ENCODE measurements at places on chromosomes 12 and 14.

DNA sequence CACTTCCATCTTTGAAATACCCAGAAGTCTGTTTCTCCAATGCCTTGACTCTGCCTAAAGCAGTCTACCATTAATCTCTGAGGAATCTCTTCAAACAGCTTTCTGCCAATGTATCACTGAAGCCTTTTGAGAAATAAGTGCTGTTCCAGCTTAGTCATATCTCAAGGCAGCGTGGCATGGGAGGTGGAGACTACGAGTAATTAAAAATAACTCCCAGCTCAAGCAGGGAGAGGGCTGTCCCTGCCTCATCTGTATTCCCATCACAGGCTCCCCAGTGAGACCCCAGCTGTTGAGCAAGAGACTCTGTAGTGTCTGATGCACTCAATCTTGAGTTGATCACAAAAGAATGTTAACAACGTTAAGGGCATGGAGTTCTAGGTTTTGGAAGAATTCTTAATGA is 700.6 kb downstream of the DIO2 start:
- DNase-seq = no peak

- no peak for DNase-seq
These were observed 23.3 kb downstream of the OR10G3 start for GRCh38 chr14:21556378-21557083.

- DNase-seq = no peak
These were observed 34.4 kb downstream of the SH2B3 start for GRCh38 chr12:111440152-111440551.

DNA sequence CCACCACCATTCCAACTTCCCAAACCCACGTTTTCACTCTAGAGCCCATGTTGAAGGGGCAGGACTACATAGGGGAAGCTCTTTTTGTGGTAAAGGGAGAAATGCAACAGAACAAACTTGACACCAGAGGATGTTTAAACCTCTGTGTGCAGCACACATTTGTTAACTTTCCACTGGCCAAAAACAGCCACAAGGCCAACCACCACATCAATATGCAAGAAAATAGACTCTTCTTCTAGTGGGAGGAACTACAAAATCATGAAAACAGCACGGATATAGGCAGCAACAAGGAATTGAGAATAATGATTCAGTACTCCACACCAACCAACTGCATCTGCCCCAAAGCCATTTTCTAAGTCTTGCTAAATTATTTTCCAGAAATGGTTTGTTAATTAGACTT is 66.3 kb upstream of the CEP83 start:
- DNase-seq = no peak

DNA sequence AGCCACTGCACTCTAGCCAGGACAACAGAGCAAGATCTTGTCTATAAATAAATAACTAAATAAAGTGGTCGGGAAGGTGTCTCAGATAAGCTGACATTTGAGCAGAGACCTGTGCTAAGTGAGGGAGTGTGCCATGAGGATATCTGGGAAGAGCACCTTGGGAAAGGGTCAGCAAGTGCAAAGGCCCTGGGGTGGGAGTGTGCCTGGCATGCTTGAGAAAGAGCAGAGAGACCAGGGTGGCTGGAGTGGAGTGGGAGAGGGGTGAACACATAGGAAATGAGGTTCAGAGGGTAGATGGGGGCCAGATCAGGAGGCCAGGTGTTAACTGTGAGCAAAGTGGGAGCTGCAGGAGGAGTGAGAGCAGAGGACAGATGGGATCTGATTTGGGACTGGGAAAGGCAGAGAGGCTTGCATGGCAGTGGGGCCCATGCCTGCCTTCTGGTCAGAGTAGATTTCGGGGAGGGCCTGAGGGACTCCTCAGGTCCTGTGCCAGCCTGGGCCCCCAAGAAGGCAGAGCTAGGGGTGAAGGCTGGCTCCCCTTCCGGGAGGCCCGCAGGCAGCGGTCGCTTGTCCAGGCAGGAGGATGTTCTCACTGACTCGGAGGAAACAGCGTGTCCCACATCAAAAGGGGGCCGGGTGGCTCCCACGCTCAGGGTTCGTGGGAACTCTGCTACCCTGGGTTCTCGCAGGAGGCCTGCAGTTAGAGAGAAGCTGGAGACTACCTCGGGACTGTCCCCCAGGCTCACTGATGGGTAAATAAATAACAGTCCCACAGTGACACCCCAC is 32.6 kb downstream of the DTX1 start:
- DNase-seq = no peak

DNA sequence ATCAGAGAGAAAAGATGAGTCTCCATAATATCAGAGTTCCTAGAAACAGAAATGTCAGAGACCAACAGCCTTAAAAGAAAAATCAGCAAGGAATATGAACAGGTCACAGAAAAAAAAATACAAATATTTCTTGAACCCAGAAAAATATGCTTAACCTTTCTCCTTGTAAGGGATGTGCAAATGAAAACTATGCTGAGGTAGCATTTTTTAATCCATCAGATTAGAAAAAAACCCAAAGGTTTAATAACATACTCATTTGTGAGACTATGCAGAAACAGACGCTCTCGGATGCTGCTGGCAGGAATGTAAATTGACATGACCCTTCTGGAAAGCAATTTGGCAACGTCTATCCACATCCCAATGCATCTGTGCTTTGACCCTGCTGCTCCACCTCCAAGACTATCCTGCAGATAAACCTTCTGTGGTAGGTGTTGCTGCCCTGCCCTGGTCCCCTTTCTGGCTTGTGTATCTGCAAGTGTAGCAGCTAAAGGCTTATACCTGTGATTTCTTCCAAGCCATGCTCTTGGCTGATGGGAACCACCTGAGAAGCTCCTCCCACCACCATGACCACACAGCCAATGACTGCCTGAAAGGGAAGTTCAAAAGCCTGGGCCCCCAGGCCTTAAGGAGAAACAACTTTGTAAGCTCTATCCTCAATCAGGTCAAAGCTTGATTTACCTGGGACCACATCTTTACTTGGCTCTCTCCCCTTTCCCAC is 49.4 kb downstream of the LTBP2 start:
- no peak for DNase-seq

- DNase-seq = no peak
These were observed 14.0 kb downstream of the MANSC1 start for GRCh38 chr12:12336049-12336411.

GRCh38 chr14:72560331-72560730 is 333.6 kb downstream of the DPF3 start:
- DNase-seq = no peak

DNA sequence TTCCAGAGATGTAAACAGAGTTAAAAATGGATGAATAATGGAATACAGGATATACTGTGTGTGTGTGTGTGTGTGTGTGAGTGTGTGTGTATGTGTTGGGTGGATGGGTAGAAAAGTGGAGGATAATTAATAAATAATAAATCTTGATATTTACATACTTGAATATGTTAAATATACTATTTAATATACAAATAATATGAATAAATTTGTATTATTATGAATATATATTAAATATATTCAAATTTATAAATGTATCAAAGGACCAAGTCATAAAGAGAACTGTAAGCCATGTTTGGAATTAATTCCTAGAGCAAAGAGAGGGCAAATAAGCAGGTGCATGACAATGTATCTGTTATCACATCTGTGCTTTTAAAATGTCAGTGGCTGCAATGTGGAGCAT is 225.3 kb downstream of the ALG10B start:
- DNase-seq = no peak

GRCh38 chr12:66008985-66009384 is 121.6 kb downstream of the LLPH start:
- DNase-seq = no peak

DNA sequence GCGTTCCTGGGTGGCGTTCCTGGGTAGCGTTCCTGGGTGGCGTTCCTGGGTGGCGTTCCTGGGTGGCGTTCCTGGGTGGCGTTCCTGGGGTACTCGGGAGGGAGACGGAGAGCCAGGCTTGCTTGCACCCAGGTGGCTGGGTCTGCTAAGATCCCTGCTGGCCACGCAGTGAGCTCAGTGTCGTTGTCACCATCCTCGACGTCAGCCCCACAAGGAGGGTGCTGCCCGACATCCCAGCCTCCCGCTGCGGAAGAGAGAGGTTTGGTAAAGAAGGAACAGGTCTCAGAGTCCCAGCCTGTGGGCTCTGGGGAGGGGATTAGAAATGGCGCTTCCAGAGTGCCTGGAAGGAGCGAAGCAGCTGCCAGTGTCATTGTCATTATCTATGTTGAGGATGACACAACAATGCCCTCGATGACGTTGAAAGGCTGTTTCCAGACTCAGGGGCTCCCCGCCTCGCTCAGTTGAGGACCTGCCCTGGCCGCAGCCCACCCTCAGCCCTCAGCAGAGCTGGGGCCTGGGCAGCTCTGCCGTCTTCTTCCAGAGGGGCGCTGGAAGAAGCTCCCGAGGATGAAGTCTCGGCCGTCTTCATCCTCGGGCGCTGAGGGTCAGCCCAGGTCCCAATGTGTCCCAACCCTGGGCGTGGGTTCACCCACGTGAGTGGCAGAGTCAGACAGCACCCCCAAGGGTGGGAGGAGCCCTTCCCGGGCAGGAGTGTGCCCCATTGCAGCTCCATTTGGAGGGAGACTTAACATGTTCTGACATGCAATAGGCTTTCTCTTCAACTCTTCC is 328.8 kb downstream of the ADGRD1 start:
- DNase-seq = no peak

DNA sequence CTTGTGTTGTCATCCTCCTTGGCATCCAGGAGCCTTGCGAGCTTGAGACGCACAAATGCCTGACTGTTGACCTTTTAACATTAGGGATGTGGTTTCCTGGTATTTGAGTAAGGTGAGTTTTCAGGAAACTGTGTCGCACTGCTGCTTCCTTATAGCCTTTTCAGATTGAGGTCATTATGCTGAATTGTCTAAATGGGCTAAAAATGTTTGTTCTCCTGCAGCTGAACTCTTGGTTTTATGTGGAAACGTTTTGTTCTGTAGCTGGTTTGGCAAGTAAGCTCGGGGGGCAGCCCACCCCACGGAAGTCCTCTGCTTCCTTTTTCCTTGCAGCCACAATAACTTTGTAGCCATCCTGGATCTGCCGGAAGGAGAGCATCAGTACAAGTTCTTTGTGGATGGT is 5.7 kb downstream of the PRKAB1 start:
- no peak for DNase-seq

All from NCI-H460 (cell line).